ENCODE measurements at places on chromosomes 1 and 21. TPM values are rescaled to one million over a fixed set of nuclear protein-coding genes. Genes with fewer than 3 reads are reported as not detected.

The SPRR4 gene
- polyA plus RNA-seq, result 0.14 TPM

DNA sequence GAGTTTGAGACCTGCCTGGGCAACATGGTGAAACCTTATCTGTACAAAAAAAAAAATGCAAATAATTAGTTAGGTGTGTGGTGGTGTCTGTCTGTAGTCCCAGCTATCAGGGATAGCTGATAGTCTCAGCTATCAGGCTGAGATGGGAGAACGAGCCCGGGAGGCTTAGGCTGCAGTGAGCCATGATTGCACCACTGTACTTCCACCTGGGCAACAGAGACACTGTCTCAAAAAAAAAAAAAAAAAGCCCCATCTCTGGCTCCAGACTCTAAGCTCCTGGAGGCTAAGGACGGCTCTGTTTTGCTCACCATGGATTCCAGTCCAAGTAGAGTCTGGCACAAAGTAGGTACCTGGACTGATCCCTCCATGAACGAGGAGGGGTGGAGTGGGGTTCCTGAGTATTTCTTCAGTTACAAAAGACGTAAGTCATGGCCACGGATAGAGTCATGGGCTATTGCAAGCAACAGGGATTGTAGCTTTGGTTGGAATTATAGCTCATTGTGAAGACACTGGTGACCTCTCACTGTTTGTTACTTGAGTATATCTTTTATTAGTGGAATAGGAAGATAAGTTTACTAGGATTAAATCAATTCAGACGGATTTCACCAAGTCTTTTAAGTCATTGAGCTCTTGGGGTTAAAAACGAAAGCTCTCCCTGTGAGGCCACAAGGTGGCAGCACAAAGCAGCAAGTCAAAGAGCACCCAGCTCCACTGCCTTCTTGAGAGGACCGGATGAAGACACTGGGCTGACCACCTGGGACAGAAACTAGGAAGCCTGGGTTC is 35.6 kb upstream of the TMEM61 start:
- peak; percentile 65 for DNase-seq

DNA sequence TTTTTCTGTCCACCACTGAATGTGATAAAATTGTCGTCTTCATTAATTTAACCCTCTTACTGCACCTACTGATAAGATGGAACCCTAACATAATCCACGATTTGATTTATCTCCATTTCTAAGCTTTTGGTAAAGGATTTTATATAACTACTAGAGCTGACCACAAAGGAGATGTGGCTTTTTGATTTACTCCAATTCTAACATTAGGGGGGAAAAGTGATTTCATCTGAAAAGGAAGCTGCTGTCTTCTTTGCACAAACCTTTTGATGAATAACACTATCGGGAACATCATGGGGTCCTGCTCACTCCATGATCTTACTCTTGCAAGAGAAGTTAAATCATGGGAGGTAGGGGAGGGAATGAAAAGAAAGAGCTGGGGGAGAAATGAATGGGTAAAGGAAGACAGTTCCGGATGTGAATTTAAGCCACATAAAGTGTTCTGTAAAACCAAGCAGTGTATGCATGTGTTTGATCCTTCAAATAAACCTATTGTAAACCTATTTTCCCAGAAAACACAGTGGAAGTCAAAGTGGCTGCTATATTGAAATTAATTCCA is 161.8 kb downstream of the GABPA start:
- no peak for DNase-seq

DNA sequence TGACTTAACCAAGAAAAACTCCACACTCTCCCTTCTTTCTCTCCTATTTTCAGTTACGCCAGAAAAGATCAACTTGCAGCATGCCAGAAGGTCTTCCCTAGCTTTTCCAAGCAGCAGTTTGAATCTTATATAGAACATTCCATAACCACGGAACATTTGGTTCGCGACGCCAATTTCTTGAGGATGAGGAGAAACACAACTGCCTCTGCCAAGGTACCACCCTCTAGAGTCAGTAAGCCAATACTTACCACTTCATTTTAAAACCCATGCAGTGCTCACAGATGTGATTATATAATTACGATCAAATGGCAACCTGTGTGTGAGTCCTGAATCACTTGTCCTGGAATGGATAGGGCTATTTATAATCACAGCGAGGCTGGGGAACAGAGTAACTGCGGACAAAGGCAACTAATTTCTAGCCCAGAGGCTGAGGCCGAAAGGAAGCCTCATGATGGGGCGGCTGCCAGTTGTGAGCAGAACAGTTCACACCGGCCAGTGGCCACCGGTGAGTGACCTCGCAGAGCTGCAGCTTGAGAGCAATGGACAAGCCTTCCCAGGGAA is 43.2 kb upstream of the BACE2 start:
- no peak for DNase-seq

GRCh38 chr1:61081686-61082310 is 563 bp upstream of the NFIA start:
- DNase-seq, result no peak

GRCh38 chr1:87045761-87046304 is 131.4 kb downstream of the HS2ST1 start:
- DNase-seq, result no peak

Data from foreskin keratinocyte (primary cell).